ENCODE measurements at places on chromosomes 3 and 15. TPM values are rescaled to one million over a fixed set of nuclear protein-coding genes. Genes with fewer than 3 reads are reported as not detected.

SKOR1 gene
- 0.37 TPM for total RNA-seq

RTP3 gene
- not detected for total RNA-seq

CCDC54 gene
- not detected for total RNA-seq

C15orf61 gene
- total RNA-seq = 6.0 TPM

PRTG gene
- 0.02 TPM for total RNA-seq

GATA2 gene
- 14.2 TPM for total RNA-seq

TRAT1 gene
- total RNA-seq = not detected

KNG1 gene
- not detected for total RNA-seq

SPG21 gene
- total RNA-seq = 89.1 TPM

ACAD9 gene
- 54.5 TPM for total RNA-seq

TEX55 gene
- not detected for total RNA-seq

CP gene
- not detected for total RNA-seq

DUOXA2 gene
- not detected for total RNA-seq

ITIH1 gene
- not detected for total RNA-seq

ADIPOQ gene
- not detected for total RNA-seq

AMIGO3 gene
- total RNA-seq = 0.28 TPM

CD276 gene
- 74.6 TPM for total RNA-seq

ROBO1 gene
- 67.6 TPM for total RNA-seq

CLSTN2 gene
- total RNA-seq = 50.7 TPM

SEMA6D gene
- total RNA-seq = 11.0 TPM

PIK3CB gene
- 16.4 TPM for total RNA-seq

ANKRD63 gene
- 2.5 TPM for total RNA-seq

BCHE gene
- 25.0 TPM for total RNA-seq

NMNAT3 gene
- total RNA-seq = 1.9 TPM

FOXB1 gene
- total RNA-seq = not detected

AQP9 gene
- not detected for total RNA-seq

GABRR3 gene
- not detected for total RNA-seq

SOX2 gene
- 62.0 TPM for total RNA-seq

SPTBN5 gene
- total RNA-seq = 3.2 TPM

AHSG gene
- total RNA-seq = 4.9 TPM

REC114 gene
- not detected for total RNA-seq

ALDH1L1 gene
- total RNA-seq = 17.1 TPM

AGTR1 gene
- not detected for total RNA-seq

METTL6 gene
- 24.4 TPM for total RNA-seq

CELSR3 gene
- 1.2 TPM for total RNA-seq

NKIRAS1 gene
- 23.0 TPM for total RNA-seq

SIDT1 gene
- total RNA-seq = not detected

CHL1 gene
- not detected for total RNA-seq

RPL15 gene
- total RNA-seq = 1,939 TPM

DHFR2 gene
- total RNA-seq = 6.5 TPM

MUC4 gene
- total RNA-seq = not detected

ROBO2 gene
- 17.5 TPM for total RNA-seq

LRRC15 gene
- total RNA-seq = not detected

CD200R1 gene
- total RNA-seq = not detected

SCN11A gene
- total RNA-seq = not detected

CSPG4 gene
- total RNA-seq = 0.11 TPM

ABI3BP gene
- 4.3 TPM for total RNA-seq

MYH15 gene
- 1.2 TPM for total RNA-seq

DNAH12 gene
- total RNA-seq = not detected

EPHB1 gene
- total RNA-seq = 0.61 TPM

CDHR4 gene
- total RNA-seq = 0.48 TPM

ZNF80 gene
- not detected for total RNA-seq

PLA2G4E gene
- not detected for total RNA-seq

MUSTN1 gene
- 1.5 TPM for total RNA-seq

TMIE gene
- total RNA-seq = not detected

KY gene
- total RNA-seq = not detected

ACAN gene
- not detected for total RNA-seq

GOLGA8S gene
- total RNA-seq = not detected

STX19 gene
- not detected for total RNA-seq
